ENCODE measurements at places on chromosomes 4 and X.

- no peak for DNase-seq
Measured at GRCh38 chr4:4858527-4859324, 739 bp upstream of the MSX1 start.

DNA sequence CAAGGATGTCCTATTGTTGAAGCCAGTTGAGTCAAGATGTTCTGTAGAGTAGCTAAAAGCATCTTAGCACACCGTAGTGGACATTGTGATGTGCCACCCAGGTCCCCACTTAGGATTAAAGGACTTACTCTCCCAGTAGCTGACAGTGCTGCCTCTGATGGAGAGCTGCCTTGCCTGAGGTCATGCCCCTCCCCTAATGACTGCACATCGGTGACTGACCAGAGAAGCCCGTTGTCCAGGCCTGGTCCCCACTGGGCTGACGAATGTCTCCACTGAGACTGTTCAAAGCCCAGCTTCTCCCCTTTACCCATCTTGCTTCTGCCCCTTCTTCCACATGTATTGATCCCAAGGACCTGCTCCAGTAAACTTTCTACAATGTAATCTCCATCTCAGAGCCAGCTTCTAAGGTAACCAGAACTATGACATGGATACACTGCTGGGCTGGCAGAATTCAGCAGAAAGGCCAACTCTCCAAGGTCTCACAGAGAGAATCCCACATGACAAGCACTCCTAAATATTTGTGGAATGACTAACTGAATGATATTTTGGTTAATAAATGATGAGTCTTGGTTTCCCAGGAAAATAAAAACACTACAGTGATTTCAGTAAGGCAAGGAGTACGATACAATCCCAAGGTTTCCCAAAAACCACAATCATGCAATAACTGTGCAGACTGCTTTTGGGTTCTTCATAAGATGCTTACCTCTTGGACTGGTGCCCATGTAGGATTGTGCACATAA lies 82.4 kb upstream of the TMEM150C start:
- no peak for DNase-seq

DNA sequence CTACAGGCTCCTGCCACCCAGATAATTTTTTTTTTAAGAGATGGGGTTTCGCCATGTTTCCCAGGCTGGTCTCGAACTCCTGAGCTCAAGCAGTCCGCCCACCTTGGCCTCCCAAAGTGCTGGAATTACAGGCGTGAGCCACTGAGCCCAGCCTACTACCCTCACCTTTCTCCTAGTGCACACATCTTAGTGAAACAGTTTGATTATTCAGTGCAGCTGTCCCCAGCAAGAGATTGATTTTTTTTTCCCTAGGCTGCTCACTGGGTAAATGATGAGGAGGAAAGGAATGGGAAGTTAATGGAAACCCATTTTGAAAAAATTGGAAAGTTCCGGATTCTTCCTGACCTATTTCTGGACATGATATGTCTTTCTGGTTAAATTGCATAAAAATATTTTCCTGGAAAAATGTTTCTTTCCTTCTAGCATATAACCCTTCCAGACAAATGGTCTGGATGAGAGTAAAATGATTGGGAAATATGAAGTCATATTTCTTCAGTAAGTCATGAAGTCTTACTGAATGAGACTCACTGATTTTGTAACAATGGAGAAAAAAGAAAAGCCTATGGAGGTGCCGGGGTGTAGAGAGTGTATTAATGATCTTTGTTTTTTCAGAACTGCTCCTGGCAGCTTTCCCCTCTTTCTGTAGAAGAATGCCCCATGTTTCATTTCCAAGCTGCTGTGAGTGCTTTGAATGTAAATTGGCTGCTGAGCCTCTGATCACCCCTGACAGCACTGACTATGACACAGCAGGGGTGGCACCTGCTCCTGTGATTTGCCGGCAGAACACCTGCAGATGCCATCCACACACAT lies 19.5 kb upstream of the ZNF41 start:
- no peak for DNase-seq

GRCh38 chrX:9252182-9252581 lies 212.7 kb upstream of the TBL1X start:
- no peak for DNase-seq

GRCh38 chr4:148094149-148094548 lies 348.1 kb downstream of the NR3C2 start:
- no peak for DNase-seq

DNA sequence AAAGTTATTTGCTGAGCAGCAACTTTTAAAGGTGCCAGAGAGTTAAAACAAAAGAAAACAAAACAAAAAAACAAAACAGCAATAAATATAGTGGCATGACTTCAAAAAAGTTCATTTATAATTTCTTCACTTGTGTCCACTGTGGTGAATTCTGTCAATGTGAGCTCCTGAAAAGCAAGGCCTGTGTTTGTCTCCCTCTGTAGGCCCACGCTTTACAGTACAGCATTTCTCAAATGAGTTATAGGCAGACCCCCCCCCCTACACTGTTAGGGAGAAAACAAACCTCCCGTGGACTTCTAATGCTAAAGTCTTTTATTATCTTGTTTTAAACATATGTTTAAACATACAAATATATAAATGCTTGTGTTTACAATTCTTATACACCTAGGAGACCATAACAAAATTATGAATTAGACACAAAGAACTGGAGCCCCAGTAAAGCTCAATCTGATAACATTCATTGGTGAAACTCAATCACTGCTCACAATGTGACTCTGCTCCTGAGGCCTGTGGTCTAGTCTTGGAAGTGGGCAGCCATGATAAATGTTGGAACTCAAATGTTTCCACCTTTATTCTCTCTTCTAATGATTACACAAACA lies 47.0 kb upstream of the SCOC start:
- DNase-seq = no peak

GRCh38 chr4:42344749-42345148 lies 52.5 kb upstream of the SHISA3 start:
- DNase-seq = no peak
